Motor neuron (in vitro differentiated cells): ENCODE measurements at places on chromosomes 5 and 9. TPM values are rescaled to one million over a fixed set of nuclear protein-coding genes. Genes with fewer than 3 reads are reported as not detected.

The LCN9 gene
- 0.44 TPM in 1 of 2 replicates, not detected in the other for total RNA-seq

The PCDHA6 gene
- total RNA-seq = 0.36 and 1.4 TPM in 2 replicates

The CNTNAP3B gene
- total RNA-seq = 11.2 and 13.5 TPM in 2 replicates

The PDZD2 gene
- 6.9 and 13.4 TPM in 2 replicates for total RNA-seq

The ACTBL2 gene
- total RNA-seq = 0.19 and 0.29 TPM in 2 replicates

The PFN3 gene
- not detected in 2 replicates for total RNA-seq

The SLCO6A1 gene
- total RNA-seq = 0.50 and 0.92 TPM in 2 replicates

The CLIC3 gene
- total RNA-seq = 1.1 TPM in 1 of 2 replicates, not detected in the other

The FAM169A gene
- total RNA-seq = 0.11 and 0.15 TPM in 2 replicates

The PRDM9 gene
- 0.19 and 0.28 TPM in 2 replicates for total RNA-seq

The RIC1 gene
- 32.7 and 36.9 TPM in 2 replicates for total RNA-seq

The TMOD1 gene
- total RNA-seq = 0.38 TPM in 2 replicates

The STKLD1 gene
- total RNA-seq = 2.9 and 5.2 TPM in 2 replicates

The RANBP3L gene
- 0.08 and 0.14 TPM in 2 replicates for total RNA-seq

The C9orf50 gene
- not detected in 2 replicates for total RNA-seq

The EQTN gene
- 1.7 TPM in 1 of 2 replicates, not detected in the other for total RNA-seq

The PLPP7 gene
- total RNA-seq = 6.3 TPM in 2 replicates

The GARIN3 gene
- total RNA-seq = 0.58 TPM in 1 of 2 replicates, not detected in the other

The DRD1 gene
- 0.33 and 0.39 TPM in 2 replicates for total RNA-seq

The SLIT3 gene
- total RNA-seq = 142 and 143 TPM in 2 replicates

The FAT2 gene
- 0.11 and 0.31 TPM in 2 replicates for total RNA-seq

The EPB41L4B gene
- 1.8 TPM in 2 replicates for total RNA-seq

The BASP1 gene
- 0.63 and 1.1 TPM in 2 replicates for total RNA-seq
